ENCODE measurements at places on chromosomes 7 and 10.

DNA sequence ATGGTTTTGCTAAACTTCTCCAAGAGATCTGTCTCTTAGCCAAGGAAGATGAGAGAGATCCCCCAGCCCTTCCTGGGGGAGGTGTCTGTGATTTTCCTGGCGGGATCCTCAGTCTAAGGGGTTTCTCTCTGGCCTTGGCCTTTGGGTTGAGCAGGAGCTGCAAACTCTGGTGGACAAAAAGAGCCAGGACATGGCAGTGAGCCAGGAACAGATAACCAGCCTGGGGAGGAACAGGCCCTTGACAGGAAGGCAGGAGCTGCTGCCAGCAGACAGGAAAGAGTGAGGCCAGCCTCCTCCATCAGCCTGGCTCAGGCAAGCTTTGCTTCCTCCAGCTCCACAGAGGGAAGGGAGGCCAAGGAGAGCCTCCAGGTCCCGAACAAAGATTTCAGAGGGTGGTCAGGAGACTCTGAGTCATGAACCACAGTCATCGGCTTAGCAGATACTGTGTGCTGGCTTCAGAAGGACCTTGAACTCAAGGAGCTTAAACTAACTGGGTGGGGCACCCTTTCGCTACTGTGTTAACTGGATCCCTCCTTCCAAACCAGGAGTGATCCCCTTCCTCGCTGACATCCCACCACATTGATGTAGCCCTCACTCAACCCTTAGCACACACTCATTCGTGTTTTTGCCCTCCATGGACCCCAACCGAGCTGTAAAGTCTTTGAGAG, 34.7 kb downstream of the DDIT4 start:
- DNase-seq, result no peak

GRCh38 chr7:86209036-86209435, 434.7 kb upstream of the GRM3 start:
- no peak for DNase-seq

DNA sequence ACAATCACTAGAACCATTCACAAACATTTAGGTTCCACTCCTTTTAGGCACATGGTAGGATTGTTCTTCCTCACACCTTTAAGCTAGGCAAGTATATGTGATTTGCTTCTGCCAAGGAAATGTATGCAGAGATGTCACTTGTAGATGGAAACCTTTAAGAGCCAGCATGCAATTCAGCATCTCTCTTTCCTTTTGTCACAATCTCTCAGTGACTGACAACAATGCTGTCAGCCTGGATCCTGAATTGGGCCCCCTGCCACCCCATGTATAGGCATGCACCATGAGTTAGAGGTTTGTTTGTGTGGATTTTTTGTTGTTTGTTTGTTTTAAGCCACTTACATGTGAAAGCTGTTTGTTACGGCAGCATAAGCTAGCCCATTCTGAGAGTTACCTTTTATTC, 169.6 kb upstream of the PDE1C start:
- no peak for DNase-seq

GRCh38 chr7:20089431-20089830, 127.8 kb downstream of the MACC1 start:
- DNase-seq, result no peak

DNA sequence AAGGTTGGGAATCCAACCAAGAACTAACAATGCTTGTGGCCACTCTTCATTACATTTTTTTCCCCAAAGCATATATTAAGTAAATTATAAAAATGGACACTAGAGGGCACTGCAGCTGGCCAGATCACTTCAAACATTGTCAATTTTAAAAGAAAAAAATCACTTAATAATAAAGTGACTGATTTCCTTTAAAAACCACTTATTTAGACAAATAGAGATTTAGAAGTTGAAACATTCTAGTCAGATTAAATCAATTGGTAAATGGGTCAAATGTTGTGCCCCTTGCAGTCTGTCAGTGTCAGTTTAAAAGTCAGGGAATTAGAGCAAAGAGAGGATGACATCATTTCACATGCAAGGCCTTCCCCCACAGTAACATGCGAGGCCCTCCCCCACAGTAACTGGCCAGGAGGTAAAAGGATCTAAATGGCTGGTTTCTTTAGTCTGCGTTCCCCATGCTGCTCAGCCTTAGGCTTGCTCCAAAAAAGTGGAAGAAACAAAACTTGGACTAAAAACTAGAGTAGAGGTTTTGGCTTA, 177.9 kb downstream of the SKAP2 start:
- no peak for DNase-seq

DNA sequence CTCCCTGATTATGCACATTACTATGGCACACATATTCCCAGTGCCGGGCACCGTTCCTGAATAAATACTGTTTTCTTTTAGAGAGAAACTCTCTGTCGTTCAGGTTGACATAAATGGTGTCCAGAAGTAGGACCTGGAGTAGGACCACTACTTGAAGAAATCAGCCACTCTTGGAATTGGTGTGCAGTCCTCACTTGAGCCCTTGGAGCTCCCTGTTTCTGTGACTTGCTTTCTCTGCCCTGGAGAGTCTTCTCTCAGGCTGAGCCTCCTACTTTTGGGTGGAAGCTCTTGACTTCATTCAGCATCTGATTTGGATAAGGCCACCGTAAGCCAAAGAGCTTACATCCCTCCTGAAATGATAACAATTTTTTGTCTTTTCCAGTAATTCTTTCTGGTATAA, 29.7 kb upstream of the ANTXRL start:
- no peak for DNase-seq

DNA sequence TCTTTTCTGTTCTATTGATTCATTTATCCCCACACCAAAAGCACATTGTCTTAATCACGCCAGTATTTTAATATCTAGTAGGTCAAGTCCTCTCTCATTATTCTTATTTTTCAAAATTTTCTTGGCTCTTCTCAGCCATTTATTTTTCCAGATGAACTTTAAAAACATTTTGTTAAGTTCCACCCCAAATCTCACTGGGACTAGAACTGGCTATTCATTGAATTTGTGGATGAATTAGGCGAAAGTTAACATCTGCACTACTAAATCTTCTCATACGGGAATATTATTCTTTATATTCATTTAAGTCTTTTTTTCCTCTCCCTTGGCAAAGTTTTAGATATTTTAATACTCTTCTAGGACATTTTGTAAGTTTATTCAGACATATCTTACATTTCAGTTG, 295.2 kb upstream of the MGMT start:
- DNase-seq, result no peak

DNA sequence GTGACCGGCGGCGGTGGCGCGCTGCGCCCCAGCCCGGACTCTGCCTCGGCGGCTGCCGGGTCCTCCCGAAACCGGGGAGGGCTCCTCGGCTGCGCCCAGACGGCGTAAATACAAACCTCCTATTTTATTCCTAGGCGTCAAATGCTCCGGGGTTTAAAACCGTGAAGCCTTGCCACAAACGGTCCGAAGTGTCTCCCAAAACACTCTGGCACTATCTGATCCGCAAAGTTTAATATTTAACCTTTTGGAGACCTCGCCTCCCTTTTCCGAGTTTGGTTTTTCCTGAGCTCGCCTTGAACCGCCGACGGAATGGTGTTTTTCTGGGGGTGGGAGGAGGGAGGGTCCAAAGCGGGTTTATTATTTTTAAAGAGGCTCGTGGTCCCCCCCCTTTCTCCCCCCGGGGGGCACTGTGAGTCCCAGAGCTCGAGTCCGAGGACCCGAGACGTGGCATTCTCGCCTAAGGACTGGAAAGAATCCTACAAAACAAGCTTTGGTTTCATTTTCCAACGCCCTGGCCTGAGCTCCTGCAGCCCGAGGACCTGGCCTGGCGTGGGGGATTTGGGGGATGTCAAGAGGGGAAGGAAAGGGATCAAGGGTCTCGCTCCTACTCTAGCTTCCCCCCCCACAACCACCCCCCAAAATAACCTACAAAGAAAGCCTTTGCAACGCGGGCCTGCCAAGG, 1.8 kb downstream of the TNRC18 start:
- DNase-seq, result peak; percentile 23

DNA sequence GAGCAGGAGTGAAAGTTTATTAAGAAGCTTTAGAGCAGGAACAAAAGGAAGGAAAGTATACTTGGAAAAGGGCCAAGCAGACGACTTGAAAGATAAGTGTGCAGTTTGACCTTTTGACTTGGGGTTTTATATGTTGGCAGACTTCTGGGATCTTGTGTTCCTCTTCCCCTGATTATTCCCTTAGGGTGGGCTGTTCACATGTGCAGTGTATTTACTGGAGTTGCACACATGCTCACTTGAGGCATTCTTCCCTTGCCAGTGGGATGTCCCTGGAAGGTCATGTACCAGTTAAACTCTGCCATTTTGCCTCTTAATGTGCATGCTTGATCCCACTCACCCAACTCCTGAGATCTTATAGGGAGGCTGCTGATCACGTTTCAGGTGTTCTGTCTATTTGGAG, 23.4 kb upstream of the ARHGAP12 start:
- DNase-seq, result no peak

Data from activated naive CD4-positive, alpha-beta T cell treated with anti-CD3 and anti-CD28 coated beads, Interleukin-2, amount 50 U/mL, for 72 hours (primary cell).